PC-3 (cell line): ENCODE measurements at places on chromosomes 12 and 14. TPM values are rescaled to one million over a fixed set of nuclear protein-coding genes. Genes with fewer than 3 reads are reported as not detected.
A peak's percentile ranks its signal among the peaks of the same experiment; 100 is the strongest.

DNA sequence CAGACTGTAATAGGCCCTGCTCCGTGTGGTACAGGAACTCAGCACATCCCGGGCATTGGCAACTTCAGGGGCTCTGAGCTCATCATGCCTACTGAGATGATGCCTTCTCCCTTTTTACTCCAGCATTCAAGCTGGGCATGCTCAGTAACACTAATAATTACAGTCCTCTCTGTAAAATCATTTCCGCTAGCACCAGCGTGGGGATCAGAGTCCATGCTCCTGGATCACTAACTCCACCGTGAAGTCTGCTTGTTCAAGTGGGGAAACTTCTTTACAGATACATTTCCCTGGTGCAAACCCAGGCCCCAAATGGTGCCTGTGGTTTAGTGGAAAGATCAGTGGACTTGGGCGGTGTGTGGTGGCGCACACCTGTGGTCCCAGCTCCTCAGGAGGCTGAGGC lies 16.7 kb downstream of the CLSTN3 start:
- DNase-seq = no peak
- H3K27me3 ChIP-seq = no peaks in the 10 kb centered on the region
- no peaks in the 10 kb centered on the region for H3K36me3 ChIP-seq
- H3K4me1 ChIP-seq = no peaks in the 10 kb centered on the region

Gene CRIP1
- total RNA-seq = 45.9 and 48.7 TPM in 2 replicates

DNA sequence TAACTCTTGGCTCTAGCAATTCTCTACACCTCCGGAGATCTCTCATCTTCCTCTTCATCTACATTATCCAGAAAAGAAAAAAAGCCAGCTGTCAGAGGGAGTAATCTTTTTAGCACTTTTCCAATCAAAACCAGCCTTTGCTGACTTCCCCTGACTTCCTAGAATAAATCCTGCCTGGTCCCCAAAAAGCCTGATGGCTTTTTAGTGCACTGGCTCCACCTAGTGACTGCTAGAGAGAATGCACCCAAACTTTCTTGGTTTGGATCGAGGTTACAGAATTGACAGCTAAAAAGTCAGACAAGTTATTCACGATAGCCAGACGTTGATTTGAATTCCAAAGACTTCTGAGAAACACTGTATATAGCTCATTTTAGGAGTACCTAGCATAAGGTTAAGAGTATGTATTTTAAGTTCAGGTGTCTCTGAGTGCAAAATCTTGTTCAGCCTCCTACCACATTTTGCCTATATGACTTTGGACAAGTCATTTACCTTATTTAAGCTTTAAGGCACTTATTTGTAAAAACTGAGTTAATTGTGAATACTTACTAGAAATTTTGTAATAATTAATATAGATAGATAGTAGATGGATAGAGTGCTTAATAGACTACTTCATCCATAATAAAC lies 185.7 kb upstream of the GRIN2B start:
- no peak overlapping the region for H3K4me3 ChIP-seq
- H3K27me3 ChIP-seq = no peaks in the 10 kb centered on the region
- H3K27ac ChIP-seq = no peak overlapping the region
- peak; percentile 73 for DNase-seq

DNA sequence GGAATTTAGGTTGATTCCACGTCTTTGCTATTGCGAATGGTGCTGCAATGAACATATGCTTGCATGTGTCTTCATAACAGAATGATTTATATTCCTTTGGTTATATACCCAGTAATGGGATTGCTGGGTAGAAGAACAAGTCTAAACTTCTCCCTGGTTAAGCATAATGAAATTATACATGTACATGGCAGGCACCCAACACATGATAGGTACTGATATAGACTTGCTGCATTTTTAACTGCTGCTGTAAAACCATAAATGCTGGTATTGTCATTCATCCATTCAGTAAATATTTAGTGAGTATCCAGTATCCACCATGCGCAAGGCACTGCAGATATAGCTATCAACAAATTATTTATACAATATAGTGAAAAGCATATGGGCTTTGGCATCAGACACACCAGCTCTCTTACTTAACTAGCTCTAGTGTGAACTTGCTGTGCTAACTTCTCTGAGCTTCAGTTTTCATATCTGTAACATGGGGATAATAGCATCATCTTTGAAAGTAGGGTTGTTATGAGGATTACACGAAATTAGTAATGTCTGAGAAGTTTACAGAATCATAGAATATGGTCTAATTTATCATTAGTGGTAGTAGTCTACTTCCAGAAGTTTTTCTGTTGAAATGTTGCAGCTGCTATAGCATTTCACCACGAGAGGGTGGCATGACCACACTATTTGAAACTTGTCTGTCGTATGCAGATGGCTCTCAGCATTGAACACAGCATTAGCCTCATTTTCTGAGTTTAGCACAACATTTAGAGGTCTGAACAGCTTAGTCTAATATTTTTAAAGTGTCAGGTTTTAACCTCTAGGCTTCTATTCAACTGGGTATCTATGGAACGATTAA lies 32.0 kb upstream of the SEL1L start:
- H3K27me3 ChIP-seq = peaks cover 66% of the 10 kb centered on the region
- no peak overlapping the region for H3K27ac ChIP-seq

DNA sequence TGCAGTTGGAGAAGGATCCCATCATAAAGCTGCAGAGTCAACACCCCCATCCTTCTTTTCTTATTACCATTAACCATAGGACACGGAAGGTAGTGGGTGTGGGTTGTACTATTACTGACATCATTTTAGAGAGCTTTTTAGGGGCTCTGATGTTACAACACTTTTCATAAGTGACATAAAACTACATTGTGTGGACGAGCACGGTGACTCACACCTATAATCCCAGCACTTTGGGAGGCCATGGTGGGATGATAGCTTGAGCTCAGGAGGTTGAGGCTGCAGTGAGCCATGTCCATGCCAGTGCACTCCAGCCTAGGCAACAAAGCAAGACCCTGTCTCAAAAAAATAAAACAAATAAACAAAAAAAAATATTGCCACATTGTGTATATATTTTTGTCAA lies 167.1 kb downstream of the DUSP6 start:
- H3K4me3 ChIP-seq = no peak overlapping the region
- H3K27ac ChIP-seq = no peak overlapping the region
- DNase-seq = no peak

Gene PTHLH
- 383 and 414 TPM in 2 replicates for total RNA-seq

Gene TAS2R13
- 0.11 and 0.86 TPM in 2 replicates for total RNA-seq

Gene LRFN5
- not detected in 2 replicates for total RNA-seq

Gene PTPRB
- total RNA-seq = 0.46 and 0.66 TPM in 2 replicates

DNA sequence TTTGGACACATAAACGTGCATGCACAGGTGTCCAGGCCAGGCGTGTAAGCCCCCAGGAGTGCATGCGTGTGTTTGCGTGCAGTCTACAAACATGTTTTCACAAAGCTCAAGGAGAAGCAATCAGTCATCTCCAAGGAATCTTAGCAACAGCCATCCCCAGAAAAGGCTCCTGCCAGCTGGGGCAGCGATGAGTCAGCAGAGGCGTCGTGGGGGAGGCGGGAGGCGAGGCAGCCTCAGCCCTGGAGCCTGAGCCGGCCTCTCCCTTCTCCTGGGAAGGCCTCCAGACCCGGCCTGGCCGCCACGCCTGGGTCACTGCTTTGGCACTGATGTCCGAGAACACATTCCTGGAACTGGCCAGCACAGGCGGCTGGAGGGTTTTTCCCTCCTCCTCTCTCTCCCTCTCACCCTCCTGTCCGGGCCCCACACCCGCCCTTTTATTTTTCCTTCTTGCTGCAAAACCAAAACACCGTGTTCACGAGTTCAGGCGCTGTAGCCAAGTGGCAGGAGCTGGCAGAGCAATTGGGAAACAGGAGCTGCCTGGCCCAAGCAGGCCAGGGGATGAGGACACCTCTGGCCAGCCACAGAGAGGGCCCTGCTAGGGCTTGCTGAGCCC lies 92.7 kb downstream of the LRRC74A start:
- H3K4me1 ChIP-seq = peaks cover 60% of the 10 kb centered on the region
- peak overlapping the region; percentile 28; the same call in 1 of the 2 replicates for H3K4me3 ChIP-seq
- peak overlapping the region; percentile 97 for H3K27ac ChIP-seq
- H3K27me3 ChIP-seq = no peaks in the 10 kb centered on the region

Gene OASL
- 6.4 and 7.6 TPM in 2 replicates for total RNA-seq

DNA sequence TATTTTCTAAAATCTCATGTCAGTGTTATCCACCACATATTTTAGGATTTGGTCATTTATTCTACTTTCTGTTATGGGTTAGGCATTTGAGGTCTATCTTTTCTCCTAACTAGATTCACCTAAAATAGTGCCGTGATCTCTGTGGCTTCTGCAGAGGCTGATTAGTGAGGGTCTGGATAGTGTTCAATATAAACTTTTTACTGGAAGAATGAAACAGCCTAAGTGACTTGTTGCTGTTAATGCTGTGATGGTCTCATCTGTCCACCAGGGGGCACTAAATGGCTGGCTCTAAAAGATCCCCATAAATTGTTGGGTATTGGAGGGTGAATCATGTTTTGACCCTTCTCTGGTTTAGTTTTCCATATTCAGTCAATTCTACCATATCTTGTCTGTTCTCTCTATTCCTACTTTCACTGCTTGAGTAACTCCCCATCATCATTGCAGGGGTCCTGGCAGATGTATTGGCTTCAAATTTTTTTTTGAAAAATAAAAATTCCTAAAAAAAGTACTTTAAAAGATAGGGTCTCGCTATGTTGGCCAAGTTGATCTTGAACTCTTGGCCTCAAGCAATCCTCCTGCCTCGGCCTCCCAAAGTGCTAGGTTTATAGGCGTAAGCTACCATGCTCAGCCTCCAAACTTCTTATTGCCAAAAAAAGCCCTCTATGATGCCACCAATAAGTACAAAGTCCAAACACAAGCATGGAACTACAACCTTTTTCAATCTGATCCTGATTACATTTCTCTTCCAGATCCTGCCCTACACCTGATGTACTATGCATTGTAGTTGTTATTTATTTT lies 6.9 kb downstream of the PABPN1 start:
- peaks cover 19% of the 10 kb centered on the region for H3K36me3 ChIP-seq
- no peak overlapping the region for H3K27ac ChIP-seq
- no peaks in the 10 kb centered on the region; the same call in 1 of the 2 replicates for H3K27me3 ChIP-seq
- peaks cover 4% of the 10 kb centered on the region for H3K4me1 ChIP-seq
- no peak overlapping the region for H3K4me3 ChIP-seq

DNA sequence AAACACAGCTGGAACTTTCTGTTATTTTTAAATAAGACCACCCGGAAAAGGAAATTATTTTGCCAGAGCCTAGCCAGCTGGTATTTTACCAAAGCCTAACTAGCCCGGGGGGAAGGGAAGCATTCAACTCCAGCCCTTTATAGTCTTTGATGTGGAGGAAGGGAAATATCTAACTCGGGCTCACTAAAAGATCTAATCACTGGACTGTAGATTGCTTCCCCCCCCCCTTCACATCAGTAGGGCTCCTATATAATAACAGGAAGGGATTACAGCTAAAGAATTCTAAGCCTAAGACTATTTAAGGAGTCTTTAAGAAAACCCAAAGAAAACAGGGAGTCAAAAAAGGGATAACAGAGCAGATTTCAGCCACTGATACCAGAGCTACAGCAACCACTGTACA lies 431.1 kb downstream of the KCNH5 start:
- no peak overlapping the region for H3K4me3 ChIP-seq
- no peaks in the 10 kb centered on the region for H3K4me1 ChIP-seq
- no peaks in the 10 kb centered on the region for H3K36me3 ChIP-seq
- H3K27ac ChIP-seq = no peak overlapping the region
- peaks cover 32% of the 10 kb centered on the region for H3K27me3 ChIP-seq

- peaks cover 38% of the 10 kb centered on the region for H3K27me3 ChIP-seq
- DNase-seq = no peak
- peaks cover 15% of the 10 kb centered on the region for H3K4me1 ChIP-seq
- H3K36me3 ChIP-seq = no peaks in the 10 kb centered on the region
- no peak within 1 kb of the TSS for H3K27ac ChIP-seq
- H3K4me3 ChIP-seq = 0 out of 2 replicates have a peak within 1 kb of the TSS, but pooled peaks have one; percentile 7
Observed at GRCh38 chr12:132618683-132619043, at the start of gene P2RX2. TSS of gene P2RX2 (plus strand) at chr12:132618776. CDS start at chr12:132618817, 41 bp downstream.

- no peak for DNase-seq
- H3K27ac ChIP-seq = no peak overlapping the region
- no peaks in the 10 kb centered on the region for H3K27me3 ChIP-seq
- no peak overlapping the region for H3K4me3 ChIP-seq
- H3K36me3 ChIP-seq = no peaks in the 10 kb centered on the region
- no peaks in the 10 kb centered on the region for H3K4me1 ChIP-seq
Observed at GRCh38 chr12:10154145-10154496, 17.8 kb downstream of the OLR1 start.

DNA sequence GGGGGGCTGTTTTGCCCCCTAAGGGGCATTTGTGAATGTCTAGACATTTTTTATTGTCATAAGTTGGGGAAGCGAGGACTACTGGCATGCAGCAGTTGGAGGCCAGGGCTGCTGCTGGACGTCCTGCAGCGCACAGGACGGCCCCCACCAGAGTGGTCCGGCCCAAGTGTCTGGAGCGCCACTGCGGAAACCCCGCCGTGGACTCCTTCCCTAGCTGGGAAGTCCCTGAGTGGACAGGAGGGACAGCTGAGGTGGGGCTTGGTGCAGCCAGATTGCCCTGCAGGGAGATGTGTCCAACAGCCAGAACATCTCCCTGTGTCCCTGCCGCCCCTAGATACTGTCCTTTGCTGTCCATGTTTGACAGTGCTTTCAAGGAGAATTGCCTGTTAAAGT lies 5.5 kb downstream of the CKB start:
- no peak for DNase-seq
- peaks cover 9% of the 10 kb centered on the region for H3K4me1 ChIP-seq
- no peaks in the 10 kb centered on the region for H3K27me3 ChIP-seq
- no peak overlapping the region for H3K4me3 ChIP-seq

GRCh38 chr12:105910030-105910429 lies 228.7 kb downstream of the NUAK1 start:
- H3K4me1 ChIP-seq = peaks cover 14% of the 10 kb centered on the region
- H3K27ac ChIP-seq = no peak overlapping the region
- no peak overlapping the region for H3K4me3 ChIP-seq
- no peaks in the 10 kb centered on the region for H3K36me3 ChIP-seq
- no peak for DNase-seq
- H3K27me3 ChIP-seq = no peaks in the 10 kb centered on the region

- peak; percentile 4 for DNase-seq
- no peak overlapping the region for H3K4me3 ChIP-seq
- H3K4me1 ChIP-seq = peaks cover 20% of the 10 kb centered on the region
- no peaks in the 10 kb centered on the region for H3K36me3 ChIP-seq
- peak overlapping the region; percentile 45 for H3K27ac ChIP-seq
Observed at GRCh38 chr12:6115389-6115788, 9.1 kb downstream of the VWF start.

DNA sequence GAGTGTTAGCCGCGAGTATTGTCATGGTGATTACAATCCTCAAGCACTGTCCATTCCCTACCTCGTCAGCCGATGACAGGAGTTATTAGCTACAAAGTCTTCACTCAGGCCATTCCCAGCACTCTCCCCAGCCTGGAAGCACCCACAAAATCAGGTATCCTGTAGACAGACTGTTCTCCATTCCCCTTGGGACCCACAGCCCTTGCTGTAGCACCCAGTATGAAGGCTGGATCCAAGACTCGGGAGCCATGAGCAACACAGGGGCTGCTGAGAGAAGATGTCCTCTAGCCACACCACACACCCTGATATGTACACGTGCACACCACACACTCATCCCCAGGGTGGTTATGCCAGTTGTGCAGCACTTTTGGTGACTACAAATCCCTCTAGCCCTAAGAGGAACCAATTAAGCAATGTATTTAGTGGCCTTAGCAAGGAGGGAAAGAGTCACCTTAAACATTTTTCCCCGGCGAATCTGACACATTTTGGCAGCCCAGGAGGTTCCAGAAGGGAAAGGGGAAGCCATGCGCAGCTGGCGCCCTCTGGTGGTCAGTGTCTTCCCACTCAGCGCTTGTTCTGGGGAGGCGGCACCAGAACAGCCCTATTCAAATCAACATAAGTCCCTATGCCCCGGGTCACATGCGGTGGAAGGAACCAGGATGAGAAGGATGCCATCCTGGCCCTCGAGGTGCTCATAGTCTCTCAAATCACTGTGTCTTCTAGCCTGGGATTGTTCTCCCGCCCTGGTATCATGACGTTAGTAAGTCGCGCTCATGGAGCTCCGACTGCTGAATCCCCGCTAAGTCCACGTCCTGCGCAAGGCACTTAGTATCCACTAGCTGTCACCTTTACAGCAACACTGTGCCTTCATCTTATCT lies 96.9 kb downstream of the GCH1 start:
- H3K36me3 ChIP-seq = no peaks in the 10 kb centered on the region
